ENCODE measurements at places on chromosomes 1 and 21.

DNA sequence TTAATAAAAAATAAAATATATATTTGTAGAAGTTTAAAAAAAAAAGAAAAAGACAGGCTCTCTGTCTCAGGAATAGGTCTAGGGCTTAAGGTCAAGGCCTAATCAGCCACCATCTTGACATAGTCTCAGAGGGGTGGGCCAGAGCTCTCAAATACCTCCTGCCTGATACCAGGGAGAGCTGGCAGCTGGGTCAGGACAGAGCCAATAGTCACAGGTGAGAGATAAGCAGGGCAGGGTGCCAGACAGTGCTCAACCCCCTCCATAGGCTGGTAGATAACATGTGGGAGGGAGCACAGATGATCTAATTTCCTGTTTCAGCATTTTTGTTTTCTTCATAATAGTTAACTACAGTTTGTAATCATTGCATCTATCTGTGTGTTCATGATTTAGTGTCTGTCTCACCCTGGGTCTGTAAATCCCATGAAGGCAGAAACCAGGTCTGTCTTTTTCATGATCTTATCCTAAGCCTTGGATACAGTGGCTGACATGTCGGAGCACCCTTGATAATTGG, 152.0 kb upstream of the GRIK3 start:
- DNase-seq = no peak

DNA sequence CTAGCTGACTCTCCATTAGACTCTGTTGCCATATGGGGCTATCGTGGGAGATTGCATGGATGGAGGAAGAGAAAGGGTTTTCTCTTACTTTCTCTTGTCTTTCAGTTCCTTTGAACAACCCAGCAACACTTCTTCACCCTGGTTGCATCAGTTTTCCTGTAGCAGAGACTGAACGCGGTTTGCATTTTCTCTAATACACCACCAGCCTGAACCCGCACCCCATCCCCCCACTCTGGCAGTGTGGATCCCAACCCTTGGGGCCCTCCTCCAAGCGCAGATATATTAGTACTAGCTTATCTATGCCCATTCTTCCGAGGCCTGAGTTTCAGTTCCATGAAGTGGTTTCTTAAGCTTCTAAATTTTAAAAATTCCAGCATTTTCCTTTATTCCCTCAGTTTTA, 12.6 kb downstream of the DR1 start:
- no peak for DNase-seq

DNA sequence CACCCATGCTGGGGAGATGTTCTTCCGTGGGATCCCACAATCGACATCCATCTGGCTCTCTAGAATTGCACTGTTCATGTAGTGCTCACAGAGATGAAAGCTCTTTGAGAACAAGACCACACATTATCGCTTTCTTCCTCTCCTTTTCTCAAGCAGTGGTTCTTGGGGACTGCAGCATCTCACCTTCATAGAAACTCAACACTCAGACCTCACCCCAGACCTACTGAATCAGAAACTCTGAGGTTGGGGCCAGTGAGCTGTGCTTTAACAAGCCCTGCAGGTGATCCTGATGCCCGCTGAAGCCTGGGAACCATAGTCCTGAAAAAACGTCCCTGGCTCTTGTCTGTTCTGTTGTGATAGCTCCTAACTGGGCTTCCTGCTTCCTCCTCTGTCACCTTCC, 251.3 kb upstream of the FGGY start:
- no peak for DNase-seq

- DNase-seq = no peak
These were observed 361 bp downstream of the TMCC2 start for GRCh38 chr1:205228093-205228521.

- no peak for DNase-seq
These were observed 412.5 kb downstream of the PTPRU start for GRCh38 chr1:29648798-29649188.

DNA sequence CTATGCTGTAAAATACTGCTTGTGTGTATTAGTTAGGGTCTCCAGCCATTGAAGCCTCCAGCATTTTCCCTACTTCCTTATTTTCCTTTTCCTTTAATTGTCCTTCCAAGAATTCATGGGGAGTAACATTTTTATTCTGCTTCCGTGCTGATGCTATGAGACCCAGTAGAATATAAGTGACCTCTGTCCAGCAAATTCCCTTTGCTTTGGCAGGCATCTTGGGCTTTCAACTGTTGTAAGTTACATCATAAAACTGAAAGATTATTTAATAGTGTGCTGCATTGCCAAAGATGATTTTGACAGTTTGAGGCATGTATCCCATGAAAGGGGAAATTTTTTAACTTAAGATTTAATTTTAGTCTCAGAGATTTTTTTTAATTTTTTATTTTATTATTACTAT, 48.1 kb upstream of the B3GALT2 start:
- no peak for DNase-seq

DNA sequence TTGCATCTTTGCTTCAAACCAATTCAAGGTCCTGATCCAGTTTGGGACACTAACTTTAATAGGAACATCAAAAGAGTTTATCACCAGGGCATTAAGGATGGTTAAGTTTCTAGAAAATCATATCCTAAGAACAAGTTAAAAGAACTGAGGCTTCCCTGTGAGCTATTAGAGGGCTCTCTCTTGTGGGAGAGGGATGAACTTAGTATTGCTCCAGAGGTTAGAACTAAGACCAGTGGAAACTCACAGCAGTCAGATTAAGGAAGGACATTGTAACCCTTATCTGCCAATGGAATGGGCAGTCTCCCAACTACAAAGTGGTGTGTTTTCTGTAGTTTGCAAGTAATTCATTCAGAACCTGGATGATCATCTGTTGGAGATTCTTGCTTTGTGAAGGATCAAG, 36.8 kb downstream of the UBE2U start:
- DNase-seq = no peak

- DNase-seq = peak; percentile 63
These were observed 176.5 kb downstream of the PBX1 start for GRCh38 chr1:164735315-164736052.

DNA sequence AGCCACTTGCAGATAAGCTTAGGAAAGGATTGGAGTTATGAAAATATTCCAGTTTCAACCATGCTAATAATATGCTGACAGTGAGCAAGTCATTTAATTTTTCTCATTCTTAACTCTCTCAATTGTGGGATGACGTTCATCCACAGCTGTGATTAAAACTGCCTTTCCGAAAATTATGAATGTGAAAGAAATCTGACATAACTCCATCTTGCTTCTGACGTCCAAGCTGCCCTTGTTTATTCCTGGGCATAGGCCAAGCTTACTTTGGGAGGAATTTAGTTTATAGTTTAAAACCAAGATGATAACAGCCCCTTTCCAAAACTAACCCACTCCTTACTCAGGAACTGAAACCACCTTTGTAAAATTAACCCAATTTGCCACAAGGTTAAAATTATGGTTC, 11.0 kb upstream of the RGS18 start:
- DNase-seq = no peak

- DNase-seq = no peak
These were observed 23.5 kb downstream of the TOR3A start for GRCh38 chr1:179105393-179105792.

- no peak for DNase-seq
These were observed 162.9 kb downstream of the PLPP3 start for GRCh38 chr1:56416495-56416894.

- DNase-seq = no peak
These were observed 41.7 kb upstream of the RAB4A start for GRCh38 chr1:229229137-229229720.

DNA sequence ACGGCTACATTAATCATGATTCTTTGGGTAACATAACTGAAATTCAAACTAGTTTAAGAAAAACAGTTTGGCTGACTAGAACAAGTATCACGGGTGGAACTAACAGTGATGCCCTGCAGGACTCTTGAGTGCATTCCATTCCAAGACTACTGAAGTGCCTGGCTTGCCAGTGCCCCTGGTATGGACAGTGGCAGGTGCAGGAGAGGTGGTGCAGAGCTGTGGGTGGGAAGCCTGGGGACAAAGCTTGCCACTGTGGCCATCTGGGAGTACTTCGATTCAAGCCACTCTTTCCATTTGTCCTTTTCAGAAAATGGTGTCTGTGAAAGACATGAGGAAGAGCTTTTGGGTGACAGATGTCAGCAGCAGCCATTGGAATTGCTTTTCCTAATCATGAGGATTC, 166.5 kb downstream of the RRAGC start:
- DNase-seq = no peak

GRCh38 chr21:30710499-30710898, 8.1 kb downstream of the KRTAP21-3 start:
- DNase-seq = no peak

GRCh38 chr1:156894711-156895454, 1.4 kb downstream of the PEAR1 start:
- no peak for DNase-seq

DNA sequence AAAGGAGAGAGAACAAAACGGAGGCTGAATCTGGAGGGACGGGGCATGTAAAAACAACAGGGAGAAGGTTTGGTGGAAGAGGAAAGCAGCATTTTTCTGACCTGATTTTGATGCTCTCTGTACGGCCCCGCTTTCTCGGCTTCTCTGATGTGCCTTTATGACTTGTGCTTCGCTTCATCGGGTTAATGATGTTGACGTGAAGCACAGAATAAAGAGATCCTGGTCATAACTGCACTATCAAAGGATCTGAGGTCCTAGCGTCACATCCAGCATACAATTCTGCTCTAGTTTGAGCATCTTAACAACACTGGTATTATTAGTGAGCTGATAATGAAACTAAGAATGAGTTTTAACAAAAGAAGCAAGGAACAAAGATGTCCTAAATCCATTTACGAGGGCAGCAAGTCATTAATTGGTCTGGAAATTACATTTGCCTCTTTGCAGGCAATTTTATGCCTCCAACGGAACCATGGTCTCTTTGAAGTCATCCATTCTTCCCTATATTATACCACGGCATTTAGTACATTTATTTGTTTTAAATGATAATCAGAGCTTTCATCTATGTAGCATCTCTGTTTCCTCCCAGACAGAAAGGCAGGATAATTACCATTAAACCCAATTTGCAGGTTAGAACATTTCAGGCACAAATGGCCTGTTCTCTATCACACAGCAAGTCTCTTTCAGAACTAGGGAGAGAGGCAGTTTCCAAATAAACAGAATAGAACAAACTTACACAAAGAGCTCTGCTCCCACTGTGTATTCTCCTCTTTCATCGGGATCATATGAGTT, 45.3 kb upstream of the B3GALNT2 start:
- no peak for DNase-seq

- DNase-seq = no peak
These were observed 100.3 kb upstream of the SGIP1 start for GRCh38 chr1:66433611-66434010.

DNA sequence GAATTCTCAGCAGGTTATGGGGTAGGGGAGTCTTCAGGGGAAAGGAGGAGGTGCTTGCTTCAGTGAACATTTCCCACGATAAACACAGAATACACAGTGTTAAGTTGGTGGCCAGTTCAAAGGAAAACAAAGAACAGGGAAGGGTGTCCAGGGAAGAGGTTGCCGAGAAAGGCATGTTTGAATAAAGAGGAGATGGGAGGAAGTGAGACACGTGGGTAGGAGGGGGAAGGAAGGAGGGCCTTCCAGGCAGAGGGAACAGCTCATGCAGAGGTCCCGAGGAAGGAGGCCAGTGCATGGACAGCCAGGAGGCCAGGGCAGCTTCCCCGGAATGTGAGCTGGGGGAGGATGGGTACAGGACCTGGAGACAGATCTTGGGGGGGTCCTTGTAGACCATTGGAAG, 130.3 kb upstream of the TMEM51 start:
- DNase-seq = no peak

GRCh38 chr1:9128166-9128519, 759 bp downstream of the GPR157 start:
- no peak for DNase-seq

DNA sequence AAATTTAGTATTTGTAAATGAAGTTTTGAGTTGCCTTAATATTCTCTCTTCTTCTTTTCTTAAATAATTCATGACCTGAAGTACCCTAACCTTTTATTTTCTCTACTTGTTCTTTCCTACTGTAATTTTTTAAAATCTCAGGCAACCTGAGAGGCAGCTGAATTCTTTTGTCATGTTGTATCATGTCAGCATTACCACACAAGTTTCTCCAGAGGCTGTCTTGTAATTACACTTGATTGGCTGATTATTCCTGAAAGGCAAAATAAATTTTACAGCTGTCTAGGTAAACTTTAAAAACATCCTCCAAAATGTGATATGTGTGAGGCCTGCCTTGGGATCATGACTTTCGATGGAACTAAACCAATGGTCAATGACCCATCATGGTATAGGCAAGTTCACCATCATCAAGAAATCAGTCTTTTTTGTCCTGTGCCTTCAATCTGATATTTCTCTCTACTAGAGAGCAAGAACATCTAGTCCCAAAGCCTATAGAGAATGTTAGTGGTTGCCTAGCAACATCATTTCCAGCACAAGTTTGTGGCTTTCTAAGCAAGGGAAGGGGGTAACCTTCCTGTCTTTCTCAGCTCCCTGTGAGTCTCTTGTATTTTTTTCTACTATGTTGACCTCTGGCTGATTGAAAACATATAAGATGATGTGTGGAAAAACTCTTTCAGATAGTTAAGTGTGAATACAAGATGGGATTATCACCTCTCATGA, 115.5 kb downstream of the GABPA start:
- no peak for DNase-seq

DNA sequence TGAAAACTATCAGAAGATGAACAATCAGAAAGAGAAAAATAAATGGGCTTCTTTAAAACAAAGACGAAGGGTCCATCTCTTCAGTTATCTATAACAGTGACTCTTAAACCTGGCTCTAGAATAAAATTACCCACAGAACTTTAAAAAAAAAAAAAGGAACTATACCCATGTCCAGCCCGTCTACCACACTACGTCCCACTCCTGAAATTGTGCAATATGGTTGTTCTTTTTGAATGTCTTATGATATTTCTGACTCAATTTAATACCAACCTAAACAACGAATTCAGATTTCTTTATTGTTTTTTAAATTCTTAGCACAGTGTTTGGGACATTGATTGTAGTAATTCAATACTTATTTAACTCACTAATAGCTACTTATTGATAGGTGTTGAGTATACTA, 246.3 kb downstream of the DPYD start:
- DNase-seq = no peak

GRCh38 chr1:234899730-234900072, 228.9 kb downstream of the TOMM20 start:
- no peak for DNase-seq

DNA sequence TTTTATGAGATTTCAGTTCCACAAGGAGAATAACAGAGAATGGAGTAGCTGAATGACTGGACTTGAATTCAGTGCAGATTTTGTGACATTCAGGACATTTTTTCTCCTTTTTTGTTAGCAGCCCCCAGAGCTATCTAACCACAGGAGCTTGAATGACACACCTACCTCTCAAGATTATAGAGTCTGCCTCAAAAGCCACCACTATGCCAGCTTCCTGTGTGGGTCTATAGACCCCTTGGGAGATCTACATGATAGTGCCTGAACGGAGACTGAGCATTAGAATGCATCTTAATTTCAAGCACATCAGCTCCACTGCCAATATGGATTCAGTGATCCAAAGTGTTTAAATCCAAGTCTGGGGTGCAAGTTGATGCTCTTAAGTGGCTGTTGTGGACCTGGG, 74.4 kb upstream of the ZNF648 start:
- DNase-seq = no peak

GRCh38 chr1:182144646-182145030, 83.1 kb upstream of the ZNF648 start:
- DNase-seq = no peak
